DND-41 (cell line): ENCODE measurements at places on chromosomes 6 and 20.

- DNase-seq, result no peak
Measured at GRCh38 chr6:38571721-38572120, 68.0 kb downstream of the BTBD9 start.

DNA sequence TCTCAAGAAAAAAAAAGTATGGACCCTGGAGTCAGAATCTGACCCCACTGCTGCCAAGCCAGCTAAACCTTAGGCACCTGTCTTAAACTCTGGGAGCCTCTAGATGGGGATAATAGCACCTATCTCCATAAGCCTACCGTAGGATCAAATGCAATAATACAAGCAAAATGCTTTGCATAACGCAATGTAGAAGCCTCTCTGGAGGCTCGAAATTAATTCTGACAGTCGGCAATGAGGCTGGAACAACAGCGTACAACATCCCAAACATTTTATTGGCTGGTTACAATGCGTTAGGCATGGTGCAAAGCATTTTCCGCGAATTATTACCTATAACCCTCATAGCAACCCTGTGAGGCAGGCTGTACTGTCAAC lies 521 bp downstream of the CDK5RAP1 start:
- no peak for DNase-seq

DNA sequence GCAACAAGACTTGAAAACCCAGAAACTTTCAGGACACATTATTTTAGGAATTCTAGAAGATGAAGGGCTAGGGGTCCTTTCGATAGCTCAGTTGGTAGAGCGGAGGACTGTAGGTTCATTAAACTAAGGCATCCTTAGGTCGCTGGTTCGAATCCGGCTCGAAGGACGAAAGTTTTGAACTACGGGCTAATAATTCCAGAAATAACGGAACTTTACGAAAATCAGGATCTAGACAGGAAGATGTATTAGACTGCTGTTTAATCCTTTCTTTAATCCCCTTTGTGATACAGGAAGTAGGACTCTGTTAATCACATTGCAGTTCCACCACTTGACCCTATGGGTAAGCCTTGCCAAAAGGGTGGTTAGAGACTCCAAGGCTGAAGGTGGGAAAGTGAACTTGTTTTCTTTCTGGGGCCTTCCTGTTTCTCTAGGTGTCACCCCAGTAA lies 21.2 kb upstream of the ABT1 start:
- no peak for DNase-seq

GRCh38 chr6:35558571-35558970 lies 45.9 kb upstream of the TULP1 start:
- no peak for DNase-seq

DNA sequence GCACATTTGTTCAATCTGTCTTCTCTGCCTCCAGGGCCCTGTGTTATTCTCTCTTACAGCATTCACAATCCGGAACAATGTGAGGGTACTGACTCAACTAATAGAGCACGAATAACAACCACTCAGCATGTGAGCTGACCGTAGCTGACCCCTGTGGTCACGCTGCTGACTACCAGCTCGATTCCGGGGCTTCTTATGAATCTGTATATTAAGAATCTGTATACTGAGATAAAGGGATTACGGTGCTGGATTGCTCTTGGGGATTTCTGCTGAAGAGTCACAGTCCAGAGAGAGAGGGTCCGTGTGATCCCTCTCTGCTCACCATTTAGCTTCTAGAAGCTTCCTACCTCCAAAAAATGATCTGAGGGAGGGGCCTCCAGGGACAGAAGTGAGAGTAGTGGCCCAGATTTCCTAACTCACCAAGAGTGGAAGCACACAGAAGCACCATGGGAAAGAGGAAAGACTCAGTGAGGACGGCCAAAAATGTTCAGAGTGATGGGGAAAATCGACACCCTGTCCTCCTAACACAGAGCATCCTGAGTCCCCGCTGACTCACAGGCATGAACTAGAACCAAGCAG lies 156.2 kb downstream of the THBS2 start:
- no peak for DNase-seq

GRCh38 chr6:21556968-21557721 lies 36.4 kb upstream of the SOX4 start:
- no peak for DNase-seq

- no peak for DNase-seq
Measured at GRCh38 chr20:45894797-45895196, 3.7 kb downstream of the CTSA start.

DNA sequence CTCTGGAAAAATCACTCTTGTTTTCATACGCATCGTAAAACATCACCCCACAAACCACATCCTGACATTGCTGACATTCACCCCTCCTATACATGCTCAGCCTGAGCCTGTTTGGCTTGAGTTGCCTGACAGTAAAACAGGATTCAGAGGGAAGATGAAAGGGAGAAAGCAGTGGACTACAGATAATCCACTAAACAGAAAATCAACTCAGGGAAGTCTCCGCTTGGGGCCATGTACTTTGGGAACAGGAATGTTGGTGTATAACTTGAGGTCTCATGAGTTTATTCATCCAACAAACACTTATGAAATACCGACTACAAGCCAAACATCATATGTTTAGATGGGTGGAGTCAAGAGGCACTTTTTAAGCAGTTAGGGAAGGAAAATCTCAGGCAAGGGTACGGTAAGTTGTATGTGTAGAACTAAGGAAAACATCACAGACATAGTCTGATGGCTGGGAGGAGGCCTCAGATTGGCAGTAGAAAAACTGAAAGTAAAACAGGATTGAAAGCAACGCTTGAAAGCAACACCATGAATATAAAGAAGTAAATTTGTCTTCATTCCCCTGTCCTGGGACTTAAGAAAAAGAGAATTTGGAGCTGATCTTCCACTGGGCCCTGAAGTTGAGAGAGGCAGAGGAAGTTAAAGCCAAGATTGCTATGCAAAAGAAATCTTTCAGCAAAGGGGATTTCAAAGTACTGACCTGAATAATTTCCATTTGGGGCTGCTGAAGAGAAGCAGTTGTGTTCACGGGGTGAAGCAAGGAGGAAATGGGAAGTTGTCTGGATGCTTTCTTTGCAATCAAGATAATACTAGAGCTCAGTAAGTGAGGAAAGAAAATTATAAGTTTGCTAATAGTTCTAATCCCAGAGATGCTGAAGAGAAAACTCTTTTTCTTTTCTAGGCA lies 28.8 kb downstream of the PDE7B start:
- DNase-seq, result peak; percentile 75

DNA sequence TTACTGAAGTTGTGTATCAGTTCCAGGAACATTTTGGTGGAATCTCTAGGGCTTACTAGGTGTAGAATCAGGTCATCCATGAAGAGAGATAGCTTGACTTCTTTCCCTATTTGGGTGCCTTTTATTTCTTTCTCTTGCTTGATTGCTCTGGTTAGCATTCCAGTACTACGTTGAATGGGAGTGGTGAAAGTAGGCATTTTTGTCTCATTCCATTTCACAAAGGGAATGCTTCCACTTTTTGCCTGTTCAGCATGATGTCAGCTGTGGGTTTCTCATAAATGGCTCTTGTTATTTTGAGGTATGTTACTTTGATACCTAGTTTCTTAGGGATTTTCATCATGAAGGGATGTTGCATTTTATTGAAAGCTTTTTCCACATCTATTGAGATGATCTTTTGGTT lies 195.3 kb downstream of the MOXD1 start:
- DNase-seq, result no peak

DNA sequence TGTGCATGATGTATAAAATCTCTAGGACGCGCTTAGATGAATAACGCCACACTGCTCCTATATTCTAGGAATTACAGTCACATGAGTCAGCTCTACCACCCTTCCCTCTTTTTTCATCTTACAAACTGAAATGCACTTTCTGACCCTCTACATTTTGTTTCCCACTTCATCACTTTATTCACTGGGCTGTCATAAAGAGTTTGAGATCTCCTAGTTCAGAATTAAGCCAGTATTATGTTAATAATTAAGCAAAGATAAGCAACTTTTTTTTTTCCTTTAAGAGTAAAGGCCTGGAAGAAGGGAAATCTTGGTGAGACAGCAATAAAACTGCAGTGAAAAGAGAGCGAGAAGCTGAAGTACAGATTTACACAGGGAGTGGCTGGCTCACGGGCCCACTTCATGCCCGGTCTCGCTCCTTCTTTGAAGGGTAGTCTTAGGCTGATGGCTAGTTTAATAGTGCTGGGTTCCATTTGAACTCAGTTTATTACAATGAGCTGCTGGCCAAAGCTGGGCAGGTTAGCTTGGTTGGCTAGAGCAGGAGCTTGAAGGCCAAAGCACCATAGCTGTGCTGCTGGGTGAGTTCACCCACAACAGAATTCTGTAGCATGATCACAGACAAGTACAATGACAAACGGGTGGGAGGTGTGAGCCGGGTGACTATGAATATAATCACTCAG lies 110.6 kb downstream of the MAP7 start:
- DNase-seq, result no peak
